ENCODE measurements at places on chromosomes 6 and 20.

GRCh38 chr6:43992783-43993644 is 134.2 kb downstream of the MRPL14 start:
- no peak overlapping the region for H3K27ac ChIP-seq
- no peaks in the 10 kb centered on the region for H3K27me3 ChIP-seq
- no peak for DNase-seq
- H3K4me1 ChIP-seq = peaks cover 5% of the 10 kb centered on the region
- no peaks in the 10 kb centered on the region for H3K36me3 ChIP-seq
- H3K4me3 ChIP-seq = no peak overlapping the region

GRCh38 chr20:47847884-47848485 is 62.7 kb upstream of the SULF2 start:
- no peaks in the 10 kb centered on the region for H3K36me3 ChIP-seq
- H3K4me1 ChIP-seq = peaks cover 42% of the 10 kb centered on the region
- DNase-seq = peak; percentile 72
- H3K27me3 ChIP-seq = no peaks in the 10 kb centered on the region
- peak overlapping the region; percentile 36 for H3K27ac ChIP-seq

DNA sequence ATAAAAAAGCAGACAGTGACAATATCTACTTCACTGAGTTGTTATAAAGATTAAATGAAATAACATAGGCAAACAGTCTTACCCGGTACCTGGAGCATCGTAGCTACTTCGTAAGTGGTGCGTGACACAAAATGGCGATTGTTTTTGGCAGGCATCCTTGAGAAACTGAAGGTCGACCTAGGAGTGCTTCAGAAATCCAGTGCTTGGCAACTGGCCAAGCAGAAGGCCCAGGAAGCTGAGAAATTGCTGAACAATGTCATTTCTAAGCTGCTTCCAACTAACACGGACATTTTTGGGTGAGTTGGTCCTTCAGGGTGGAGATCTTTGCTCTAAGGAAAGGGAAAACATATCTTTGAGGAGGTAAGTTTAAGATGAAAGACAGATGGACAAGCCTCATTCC is 4.8 kb downstream of the BPIFA2 start:
- H3K36me3 ChIP-seq = no peaks in the 10 kb centered on the region
- no peak overlapping the region for H3K27ac ChIP-seq
- DNase-seq = peak; percentile 64
- no peak overlapping the region for H3K4me3 ChIP-seq

- H3K27ac ChIP-seq = no peak overlapping the region
- no peaks in the 10 kb centered on the region for H3K27me3 ChIP-seq
- H3K4me3 ChIP-seq = no peak overlapping the region
- DNase-seq = no peak
Measured at GRCh38 chr6:30091577-30092381, 16.2 kb upstream of the RNF39 start.

GRCh38 chr6:46749731-46750130 is 3.0 kb downstream of the ANKRD66 start:
- H3K36me3 ChIP-seq = no peaks in the 10 kb centered on the region
- H3K27me3 ChIP-seq = no peaks in the 10 kb centered on the region
- DNase-seq = no peak
- no peak overlapping the region for H3K4me3 ChIP-seq
- no peaks in the 10 kb centered on the region for H3K4me1 ChIP-seq
- H3K27ac ChIP-seq = no peak overlapping the region

GRCh38 chr6:168712993-168713392 is 272.0 kb downstream of the SMOC2 start:
- DNase-seq = no peak
- H3K4me3 ChIP-seq = no peak overlapping the region
- no peak overlapping the region for H3K27ac ChIP-seq
- no peaks in the 10 kb centered on the region for H3K36me3 ChIP-seq
- no peaks in the 10 kb centered on the region for H3K27me3 ChIP-seq

DNA sequence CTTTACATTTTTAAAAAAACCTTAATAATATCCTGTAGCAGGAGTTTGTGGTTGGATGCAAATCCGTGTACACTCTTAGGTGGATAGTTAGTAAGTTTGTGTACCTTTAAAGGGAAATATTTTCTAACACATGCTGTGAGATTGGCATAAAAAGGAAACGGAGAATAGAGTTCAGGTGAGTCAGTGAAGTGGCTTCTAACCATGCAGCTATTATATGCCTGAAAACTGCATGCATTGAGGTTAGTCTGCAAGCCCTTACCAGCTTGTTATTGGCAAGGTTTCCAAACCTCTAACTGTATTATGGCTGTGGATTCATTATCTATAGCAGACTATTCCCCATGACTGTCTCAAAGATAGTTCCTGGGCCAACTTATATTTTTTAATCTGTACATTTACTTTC is 420.6 kb upstream of the MMS22L start:
- no peak for DNase-seq
- no peaks in the 10 kb centered on the region for H3K36me3 ChIP-seq
- H3K4me3 ChIP-seq = no peak overlapping the region

- H3K4me1 ChIP-seq = no peaks in the 10 kb centered on the region
- H3K27ac ChIP-seq = no peak overlapping the region
- no peaks in the 10 kb centered on the region for H3K36me3 ChIP-seq
- no peak overlapping the region for H3K4me3 ChIP-seq
- no peak for DNase-seq
Measured at GRCh38 chr20:22411627-22412450, 172.5 kb downstream of the FOXA2 start.

DNA sequence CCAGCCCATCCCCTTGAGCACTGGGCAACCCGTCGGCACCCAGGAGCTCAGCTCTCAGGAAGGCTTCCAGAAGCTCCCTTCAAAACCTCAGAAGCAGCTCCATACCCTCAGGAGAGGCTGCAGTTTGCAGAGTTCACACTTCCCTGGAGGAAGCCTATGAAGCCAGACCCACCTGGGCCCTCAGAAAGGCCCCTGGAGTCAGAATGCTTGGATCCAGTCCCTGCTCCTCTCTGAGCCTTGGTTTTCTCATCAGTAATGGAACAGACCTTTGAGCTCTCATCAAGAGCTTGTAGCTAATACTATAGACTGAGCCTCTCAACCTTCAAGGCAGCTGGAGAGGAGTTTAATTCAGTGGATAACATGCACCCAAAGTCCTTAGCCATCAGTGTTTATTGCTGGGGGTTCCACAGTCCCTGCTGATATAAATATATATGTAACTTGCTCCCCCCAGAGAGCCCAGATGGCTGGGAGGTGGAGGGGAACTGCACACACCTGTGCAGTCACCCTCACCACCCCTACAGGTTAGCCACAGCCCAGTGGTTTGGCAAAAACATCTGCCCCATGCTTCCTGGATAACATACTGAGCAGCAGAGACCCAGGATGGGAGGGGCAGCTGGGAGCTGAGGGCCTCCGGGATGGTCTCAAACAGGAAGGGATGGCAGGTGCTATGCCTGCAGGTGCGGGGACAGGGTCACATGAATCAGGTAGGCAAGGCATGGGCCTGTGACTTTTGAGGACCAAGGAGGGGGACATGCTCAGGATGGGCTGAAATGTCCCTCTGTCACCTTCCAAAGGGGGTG is 120.1 kb downstream of the SNX5 start:
- H3K4me1 ChIP-seq = peaks cover 29% of the 10 kb centered on the region
- H3K4me3 ChIP-seq = no peak overlapping the region
- H3K36me3 ChIP-seq = no peaks in the 10 kb centered on the region
- H3K27me3 ChIP-seq = no peaks in the 10 kb centered on the region
- DNase-seq = no peak

DNA sequence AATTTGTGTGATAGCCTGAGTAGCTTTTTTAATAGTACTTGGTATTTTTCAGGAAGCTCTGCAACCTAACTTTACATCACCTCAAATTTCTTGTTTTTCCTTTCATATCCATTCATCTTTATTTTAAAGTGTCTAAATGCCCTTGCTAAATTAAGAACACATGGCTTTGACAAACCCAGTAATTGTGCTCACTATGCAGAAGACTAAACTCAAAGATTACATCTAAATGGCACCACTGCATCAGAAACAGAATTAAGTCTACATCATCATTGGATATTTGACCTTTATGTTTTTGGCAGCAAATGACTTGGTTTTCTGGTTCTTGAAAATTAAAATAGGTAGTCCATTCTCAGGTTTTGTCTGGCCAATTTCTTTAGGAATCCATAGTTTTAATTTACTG is 69.6 kb upstream of the HDGFL1 start:
- no peaks in the 10 kb centered on the region for H3K27me3 ChIP-seq
- H3K4me3 ChIP-seq = no peak overlapping the region
- no peak for DNase-seq
- no peaks in the 10 kb centered on the region for H3K36me3 ChIP-seq
- H3K4me1 ChIP-seq = no peaks in the 10 kb centered on the region

DNA sequence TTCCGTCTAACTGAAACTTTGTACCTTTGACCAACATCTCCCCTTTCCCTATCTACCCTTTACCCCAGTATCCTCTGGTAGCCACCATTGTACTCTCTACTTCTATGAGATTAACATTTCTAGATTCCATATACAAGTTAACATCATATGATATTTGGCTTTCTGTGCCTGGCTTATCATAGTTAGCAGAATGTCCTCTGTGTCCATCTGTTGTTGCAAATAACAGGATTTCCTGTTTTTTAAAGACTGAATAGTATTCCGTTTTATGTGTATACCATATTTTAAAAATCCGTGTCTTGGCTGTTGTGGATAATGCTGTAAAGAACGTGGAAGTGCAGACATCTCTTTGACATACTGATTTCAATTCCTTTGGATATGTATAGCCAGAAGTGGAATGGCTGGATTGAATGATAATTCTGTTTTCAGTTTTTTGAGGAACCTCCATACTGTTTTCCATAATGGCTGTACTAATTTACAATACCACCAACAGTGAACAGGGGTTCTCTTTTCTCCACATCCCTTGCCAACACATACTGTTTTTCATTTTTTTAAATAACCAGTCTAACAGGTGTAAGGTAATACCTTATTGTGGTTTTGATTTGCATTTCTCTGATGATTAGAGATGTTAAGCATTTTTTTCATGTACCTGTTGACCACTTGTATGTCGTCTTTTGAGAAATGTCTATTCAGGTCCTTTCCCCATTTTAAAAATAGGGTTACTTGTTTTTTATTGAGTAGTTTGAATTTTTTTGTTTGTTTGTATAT is 53.8 kb downstream of the CDC5L start:
- H3K36me3 ChIP-seq = peaks cover 40% of the 10 kb centered on the region
- H3K27me3 ChIP-seq = no peaks in the 10 kb centered on the region
- DNase-seq = no peak
- no peak overlapping the region for H3K4me3 ChIP-seq

GRCh38 chr6:154580397-154581135 is 70.1 kb upstream of the CNKSR3 start:
- no peak overlapping the region for H3K4me3 ChIP-seq
- no peaks in the 10 kb centered on the region for H3K27me3 ChIP-seq
- H3K27ac ChIP-seq = no peak overlapping the region
- no peak for DNase-seq

DNA sequence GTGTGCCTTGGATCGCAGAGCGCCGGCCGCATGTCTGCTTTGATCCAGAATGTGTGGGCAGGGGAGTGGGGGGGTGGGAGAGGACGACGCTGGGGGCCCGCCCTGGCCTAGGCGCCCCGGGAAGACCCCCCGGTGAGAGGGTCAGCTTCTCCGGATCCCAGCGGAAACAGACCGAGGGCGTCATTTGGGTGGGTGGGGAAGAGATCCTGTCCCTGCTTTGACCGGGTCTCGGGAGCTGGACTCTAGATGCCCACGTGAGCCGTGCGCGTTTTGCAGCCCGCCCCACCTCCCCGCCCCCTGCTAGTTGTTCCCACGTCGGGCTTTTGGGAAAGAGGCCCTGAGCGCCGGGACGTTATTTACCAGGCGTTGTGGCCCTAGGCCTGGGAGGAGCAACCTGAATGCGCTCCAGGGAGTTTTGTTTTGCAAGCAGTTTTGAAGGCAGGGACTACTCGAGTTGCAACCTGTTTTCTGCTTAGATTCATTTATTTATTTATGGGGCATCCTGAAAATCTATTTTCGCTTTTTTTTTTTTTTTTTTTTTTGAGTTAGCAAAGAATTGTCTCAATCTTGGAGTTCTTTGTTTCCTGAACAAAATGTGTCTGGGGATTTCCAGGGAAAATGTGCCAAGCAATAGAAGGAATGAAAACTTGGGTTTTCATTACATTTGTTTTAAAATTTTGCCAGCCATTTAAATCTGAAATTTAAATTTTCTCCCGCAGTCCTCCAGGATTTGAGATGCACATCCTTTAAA is 1.6 kb downstream of the DSP start:
- peaks cover 38% of the 10 kb centered on the region for H3K4me1 ChIP-seq
- peak overlapping the region; percentile 73 for H3K4me3 ChIP-seq
- DNase-seq = peak; percentile 78

DNA sequence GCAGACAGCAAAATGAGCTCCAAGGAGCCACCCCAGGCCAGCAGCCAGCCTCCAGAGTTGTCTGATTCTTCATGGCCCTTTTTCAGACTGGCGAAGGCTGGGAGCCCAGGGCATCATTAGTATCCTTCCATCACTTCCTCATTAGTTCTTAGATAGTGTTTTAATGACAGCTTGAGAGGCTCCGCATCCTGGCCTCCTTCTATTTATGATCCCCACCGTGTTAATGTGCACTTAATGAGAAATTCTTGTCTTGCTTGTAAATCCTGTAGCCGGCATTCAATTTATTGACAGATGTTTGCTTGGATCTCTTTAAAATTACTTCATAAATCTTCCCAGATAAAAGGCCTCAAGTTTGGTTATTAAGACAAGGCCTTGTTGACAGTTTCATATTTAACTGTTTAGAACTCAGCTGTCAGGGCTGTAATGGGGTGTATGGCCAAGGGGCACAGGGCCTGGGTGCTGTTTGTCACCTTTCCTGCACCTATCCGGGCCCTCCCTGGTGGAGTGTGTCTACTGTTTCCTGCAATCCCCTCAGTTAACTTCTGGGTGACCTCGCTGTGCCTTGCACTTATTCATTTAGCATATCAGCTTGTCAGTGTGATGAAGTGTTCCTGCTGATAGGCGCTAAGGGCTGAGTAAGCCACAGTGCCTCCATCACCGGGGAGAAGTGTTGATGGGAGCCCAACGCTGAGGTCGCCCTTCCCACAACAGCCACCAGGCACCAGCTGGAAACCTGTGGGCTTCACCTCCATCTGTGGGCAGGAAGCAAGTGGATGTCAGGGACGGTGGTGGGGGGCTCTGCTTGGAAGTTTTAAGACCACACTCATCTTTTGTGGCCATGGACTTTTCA is 169.3 kb downstream of the TSHZ2 start:
- no peaks in the 10 kb centered on the region for H3K27me3 ChIP-seq
- H3K4me1 ChIP-seq = no peaks in the 10 kb centered on the region
- H3K36me3 ChIP-seq = no peaks in the 10 kb centered on the region
- H3K27ac ChIP-seq = no peak overlapping the region
- no peak overlapping the region for H3K4me3 ChIP-seq

DNA sequence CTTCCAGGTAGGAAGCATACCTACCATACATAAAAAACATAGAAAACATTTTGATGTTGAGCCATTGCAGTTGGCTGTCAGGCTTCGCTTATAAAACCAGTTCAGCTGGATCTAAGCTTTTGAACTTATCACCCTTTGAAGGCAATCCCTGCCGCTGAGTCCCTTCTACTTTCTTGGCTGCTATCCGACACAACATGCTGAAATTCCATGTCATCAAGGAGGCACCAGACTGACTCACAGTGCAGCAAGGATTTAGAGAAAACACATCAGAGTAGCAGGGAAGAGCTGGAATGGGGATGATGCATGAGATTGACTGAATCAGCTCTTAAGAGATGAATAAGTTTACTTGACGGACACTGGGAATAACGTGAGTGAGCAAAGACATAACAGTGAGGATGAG is 135.0 kb upstream of the MAN1A1 start:
- peaks cover 9% of the 10 kb centered on the region for H3K4me1 ChIP-seq
- H3K27ac ChIP-seq = no peak overlapping the region
- no peak overlapping the region for H3K4me3 ChIP-seq

- H3K4me3 ChIP-seq = no peak overlapping the region
- no peaks in the 10 kb centered on the region for H3K4me1 ChIP-seq
- no peak overlapping the region for H3K27ac ChIP-seq
- no peaks in the 10 kb centered on the region for H3K36me3 ChIP-seq
- no peak for DNase-seq
Measured at GRCh38 chr6:12335131-12335527, 45.0 kb downstream of the EDN1 start.

Data from RWPE2 (cell line).